ENCODE measurements at places on chromosomes 3 and 15.

- DNase-seq: no peak
Observed at GRCh38 chr3:42701371-42702065, 1.1 kb downstream of the HHATL start.

DNA sequence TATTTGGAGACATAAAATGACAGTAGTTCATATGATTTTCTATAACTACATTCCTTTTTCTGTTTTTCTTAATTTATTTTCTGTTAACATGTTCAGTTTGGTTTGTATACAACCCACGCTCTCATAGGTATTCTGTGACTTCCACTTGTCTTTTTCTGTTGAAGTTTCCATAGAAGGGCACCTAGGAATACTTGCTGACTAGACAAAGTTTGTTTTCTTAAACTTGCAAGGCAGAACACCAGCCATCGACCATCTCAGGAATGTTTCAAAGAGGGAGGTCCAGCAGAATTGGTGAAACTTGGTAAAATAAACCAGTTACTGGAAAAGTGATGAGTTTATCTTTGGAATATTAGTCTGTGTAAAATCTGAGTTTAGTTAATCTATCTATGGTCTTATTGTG lies 403.2 kb upstream of the CADM2 start:
- DNase-seq: no peak

GRCh38 chr3:143972505-143973258 lies 1.1 kb downstream of the DIPK2A start:
- DNase-seq: no peak

GRCh38 chr3:75049533-75049932 lies 435.1 kb upstream of the CNTN3 start:
- no peak for DNase-seq

GRCh38 chr15:77905301-77905920 lies 172.1 kb downstream of the TBC1D2B start:
- no peak for DNase-seq

DNA sequence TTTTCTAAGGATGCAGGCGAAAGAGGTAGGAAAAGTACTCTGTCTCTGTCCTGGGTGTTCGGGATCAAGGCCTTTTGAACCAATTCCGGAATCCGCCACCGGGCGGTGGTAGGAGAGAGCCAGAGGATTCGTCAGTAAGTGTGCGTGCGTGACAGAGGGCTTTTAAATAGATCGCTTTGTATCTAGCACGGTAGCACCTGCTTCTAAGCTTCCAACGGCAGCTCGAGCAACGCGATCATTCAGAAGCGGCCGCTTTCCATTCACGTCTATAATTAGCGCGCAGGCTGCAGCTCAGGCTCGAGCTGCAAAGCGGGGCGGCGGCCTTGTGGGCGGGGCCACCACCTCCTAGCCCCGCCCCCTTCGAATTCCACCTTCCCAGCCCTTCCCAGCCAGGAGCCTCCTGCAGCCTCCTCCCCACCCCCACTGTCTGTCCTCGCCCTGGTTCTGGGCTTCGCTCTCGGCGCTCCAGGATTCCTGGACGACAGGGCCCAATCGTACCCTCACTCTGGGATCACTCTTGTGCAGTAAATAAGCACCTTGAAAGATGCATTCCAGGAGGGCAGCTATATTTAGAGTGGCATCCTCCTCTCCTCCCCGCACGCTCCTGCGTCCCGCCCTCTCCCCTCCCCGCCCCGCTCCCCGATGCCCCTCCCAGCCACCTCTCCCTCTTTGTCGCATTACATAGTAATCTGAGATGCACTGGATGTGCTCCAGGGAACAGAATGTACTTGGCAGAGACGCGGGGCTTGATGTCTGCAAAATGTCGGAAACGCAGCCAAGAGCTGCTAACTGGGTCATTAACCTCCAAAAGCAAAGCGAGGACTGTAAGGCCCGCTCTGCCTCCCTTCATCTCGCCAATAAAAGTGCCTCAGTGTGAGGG lies 224.1 kb upstream of the TPRG1 start:
- DNase-seq: peak; percentile 100

GRCh38 chr15:80580106-80580505 lies 115.0 kb upstream of the ABHD17C start:
- peak; percentile 70 for DNase-seq

GRCh38 chr15:63491979-63492378 lies 12.4 kb upstream of the USP3 start:
- DNase-seq: peak; percentile 55

DNA sequence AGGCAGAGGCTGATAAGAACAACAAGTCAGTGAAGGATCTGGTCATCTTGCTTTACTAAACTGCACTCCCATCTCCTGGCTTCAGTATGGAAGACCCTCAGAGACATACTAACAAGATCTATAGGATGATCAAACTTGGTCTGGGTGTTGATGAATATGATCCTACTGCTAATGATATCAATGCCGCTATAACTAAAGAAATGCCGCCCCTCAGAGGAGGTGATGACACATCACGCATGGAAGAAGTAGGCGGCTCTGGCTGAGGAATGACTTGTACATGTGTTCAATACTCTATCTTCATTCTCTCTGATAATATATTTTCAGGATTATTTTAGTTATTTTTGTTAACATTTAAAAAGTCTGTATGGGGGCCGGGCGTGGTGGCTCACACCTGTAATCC lies 17.5 kb upstream of the EIF2B5 start:
- DNase-seq: no peak

GRCh38 chr3:149004622-149005021 lies 13.3 kb downstream of the GYG1 start:
- peak; percentile 67 for DNase-seq

- no peak for DNase-seq
Observed at GRCh38 chr3:57292897-57293526, 527 bp upstream of the ASB14 start.

DNA sequence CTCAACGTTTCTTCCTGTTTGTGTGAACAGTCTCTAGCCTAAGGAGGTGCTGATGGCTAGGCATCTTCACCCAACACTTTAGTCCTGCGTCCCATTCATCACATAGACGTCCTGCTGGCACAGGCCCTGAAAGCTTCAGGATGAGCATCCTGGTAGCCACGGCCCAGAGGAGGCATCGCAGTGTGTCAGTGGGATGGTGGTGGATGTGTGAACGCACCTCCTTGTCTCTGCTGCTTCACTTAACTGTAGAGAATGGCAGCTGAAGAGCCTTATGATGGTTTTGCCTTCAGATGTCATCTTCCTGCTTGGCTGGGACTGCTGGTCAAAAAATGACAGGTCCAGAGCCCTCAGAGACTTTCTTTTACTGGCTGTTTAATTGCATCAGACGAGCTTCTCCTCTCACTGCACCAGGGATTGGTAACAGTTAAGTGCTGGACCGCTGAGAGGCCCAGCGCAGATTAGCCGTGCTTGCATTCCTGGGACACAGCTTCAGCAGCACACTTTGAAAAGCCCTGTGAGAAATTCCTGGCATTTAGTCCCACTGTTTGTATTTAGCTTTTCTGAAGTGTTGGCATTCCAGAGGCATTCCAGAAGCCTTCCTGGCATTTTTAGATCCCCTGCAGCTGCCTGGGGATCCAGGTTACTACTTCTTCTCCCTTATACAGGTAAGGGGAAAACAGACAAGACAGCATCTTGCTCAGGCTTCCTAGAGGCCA lies 132.4 kb upstream of the PLXNA1 start:
- DNase-seq: peak; percentile 38

DNA sequence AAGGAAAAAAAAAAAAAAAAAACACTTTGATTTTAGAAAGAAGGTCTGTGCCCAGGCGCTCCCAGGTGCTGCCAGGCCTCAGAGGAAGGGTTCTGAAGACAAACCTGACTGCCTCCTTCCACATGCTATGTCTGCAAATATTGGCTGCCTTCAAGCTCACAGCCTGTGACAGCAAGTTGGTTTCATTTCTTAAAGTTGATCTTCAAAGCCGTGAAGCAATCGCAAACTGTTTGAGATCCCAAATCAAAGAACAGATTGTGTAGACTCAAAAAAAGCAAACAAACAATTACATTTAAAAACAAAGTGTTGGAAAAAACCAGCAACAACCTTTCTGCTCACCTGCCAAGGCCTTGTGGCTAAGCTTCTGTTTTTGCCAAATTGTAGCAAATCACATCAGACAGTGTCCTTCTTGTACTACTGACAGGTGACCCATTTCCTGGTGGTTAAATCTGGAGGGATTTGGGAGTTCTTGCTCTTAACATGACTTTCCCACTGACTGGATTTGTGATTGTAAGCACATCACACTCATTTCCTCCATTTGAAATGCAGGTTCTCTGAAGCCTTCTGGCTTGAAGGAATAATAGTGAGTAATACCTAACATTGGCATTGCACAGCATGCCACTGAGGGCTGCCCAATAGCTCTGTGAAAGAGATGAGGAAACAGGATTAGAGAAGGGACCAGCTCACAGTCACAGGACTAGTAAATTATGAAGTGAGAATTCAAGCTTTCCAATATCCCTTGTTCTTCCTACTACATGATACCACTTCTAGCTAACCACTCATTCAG lies 502.4 kb downstream of the LPP start:
- DNase-seq: peak; percentile 14

GRCh38 chr3:127762787-127763105 lies 59.6 kb downstream of the MGLL start:
- no peak for DNase-seq

GRCh38 chr15:61057376-61057775 lies 171.7 kb downstream of the RORA start:
- DNase-seq: no peak

DNA sequence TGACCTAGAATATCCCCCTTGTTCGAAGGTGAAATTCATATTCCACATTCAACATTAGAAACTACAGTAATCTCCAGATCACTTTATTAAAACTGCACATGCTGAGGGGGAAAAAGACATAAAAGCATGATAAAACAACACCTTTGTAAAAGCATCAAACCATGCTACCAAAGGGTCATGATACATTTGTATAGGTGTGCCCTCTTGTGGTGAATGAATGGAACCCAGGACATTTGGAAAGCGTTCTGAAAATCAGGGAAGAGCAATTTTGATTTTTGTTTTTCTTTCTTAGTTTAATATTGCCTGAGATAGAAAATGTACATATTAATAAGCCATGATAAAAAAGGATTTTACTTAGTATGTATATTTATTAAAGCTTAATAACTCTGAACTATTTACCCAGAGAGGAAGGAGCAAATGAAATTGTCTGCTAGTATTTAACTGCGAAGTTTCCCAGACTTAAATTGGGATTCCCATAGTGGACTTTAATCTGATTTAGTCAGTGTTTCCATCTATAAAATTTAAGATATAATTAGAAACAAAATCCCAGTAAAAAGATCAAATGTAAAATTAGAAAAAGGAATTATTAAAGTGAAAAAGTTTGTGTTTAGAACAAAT lies 105.8 kb upstream of the ARL6 start:
- no peak for DNase-seq

- DNase-seq: no peak
Observed at GRCh38 chr3:84074767-84075166, 884.0 kb upstream of the CADM2 start.

- DNase-seq: no peak
Observed at GRCh38 chr3:141051443-141052200, 475 bp downstream of the SPSB4 start.

DNA sequence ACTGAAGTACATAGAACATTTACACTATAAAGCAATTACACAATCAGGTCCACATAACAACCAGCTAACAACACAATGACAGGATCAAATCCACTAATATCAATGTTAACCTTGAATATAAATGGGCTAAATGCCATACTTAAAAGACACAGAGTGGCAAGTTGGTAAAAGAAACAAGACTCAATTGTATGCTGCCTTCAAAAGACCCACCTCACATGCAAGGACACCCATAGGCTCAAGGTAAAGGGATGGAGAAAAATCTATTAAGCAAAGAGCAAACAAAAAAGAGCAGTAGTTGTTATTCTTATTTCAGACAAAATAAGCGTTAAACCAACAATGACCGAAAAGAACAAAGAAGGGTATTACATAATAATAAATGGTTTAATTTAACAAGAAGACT lies 183.3 kb downstream of the PYDC2 start:
- DNase-seq: no peak

DNA sequence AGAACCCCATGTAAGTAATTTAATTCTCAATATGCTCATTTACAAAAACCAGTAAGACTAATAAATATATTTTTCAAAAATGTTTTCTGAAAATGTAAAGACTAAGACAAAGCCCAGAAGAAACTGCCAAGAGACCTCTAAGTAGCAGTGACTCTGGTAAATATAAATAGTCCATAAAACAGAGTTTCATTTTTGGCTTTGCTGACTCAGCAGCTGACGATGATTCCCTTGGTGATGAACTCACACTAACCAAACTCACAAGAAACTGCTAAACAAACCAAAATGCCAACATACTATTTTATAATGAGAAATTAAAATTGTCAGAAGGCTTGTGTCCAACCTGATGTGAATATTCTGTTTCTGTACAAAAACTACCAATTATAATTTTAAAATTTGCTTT lies 31.5 kb upstream of the IMPG2 start:
- no peak for DNase-seq

- no peak for DNase-seq
Observed at GRCh38 chr15:80259942-80260510, 8.0 kb upstream of the CTXND1 start.

DNA sequence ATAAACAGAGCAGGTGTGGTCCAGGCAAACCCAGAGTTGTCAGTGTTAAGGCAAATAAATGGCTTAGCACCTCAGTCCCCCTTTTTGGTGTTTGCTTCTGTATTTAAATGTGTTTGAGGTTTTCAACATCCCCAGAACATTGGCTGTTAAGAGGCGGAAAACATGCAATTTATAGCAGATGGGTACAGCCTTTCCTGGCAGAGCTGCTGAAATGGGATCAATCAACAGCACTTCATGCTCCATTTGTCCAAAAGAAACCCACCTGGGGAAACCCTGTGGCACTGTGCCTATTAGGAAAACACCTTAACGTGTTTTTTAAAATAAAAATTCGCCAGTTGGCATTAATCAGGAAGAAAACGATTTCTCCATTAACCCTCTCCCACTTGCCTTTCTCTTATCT lies 135.4 kb downstream of the MCTP2 start:
- DNase-seq: no peak

DNA sequence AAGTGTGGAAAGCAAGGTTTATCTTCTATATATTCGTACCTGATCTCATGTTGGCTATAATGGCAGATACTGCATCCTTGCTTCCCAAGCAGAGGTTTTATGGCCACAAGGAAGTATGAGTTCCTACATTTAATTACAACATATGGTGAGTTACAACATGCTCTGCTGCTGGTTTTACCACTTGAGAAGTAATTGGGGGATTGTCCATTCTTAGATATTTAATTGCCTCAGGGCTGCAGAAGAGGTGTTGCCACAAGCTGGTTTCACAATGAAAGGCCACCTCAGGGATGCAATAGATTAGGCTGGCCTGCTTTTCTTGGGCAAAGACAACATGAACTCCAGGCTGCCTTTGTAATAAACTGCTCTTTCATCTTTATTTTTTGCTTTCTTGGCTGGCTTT lies 48.6 kb downstream of the RAP2B start:
- no peak for DNase-seq

DNA sequence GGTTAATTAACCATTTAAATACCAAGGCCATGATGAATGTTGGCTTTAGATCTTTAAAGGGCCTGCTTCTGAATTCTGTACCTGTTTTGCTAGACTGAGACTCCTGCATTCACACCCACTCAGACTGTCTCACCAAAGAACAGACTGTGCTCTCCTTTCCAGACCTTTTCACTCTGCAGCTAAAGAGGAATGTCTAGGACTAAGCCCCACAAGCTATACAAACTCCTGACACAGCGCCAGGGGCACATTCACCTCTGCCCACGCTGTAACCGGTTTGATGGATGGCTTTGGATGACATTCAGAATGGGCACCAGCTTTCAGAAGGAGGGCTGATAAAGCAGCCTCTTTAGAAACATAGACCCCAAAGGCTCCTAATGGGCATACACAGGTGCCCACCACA lies 200.1 kb downstream of the KCNMB2 start:
- DNase-seq: no peak

Data from skeletal muscle cell (primary cell).